ENCODE measurements at places on chromosomes 6 and 20.
A peak's percentile ranks its signal among the peaks of the same experiment; 100 is the strongest.

DNA sequence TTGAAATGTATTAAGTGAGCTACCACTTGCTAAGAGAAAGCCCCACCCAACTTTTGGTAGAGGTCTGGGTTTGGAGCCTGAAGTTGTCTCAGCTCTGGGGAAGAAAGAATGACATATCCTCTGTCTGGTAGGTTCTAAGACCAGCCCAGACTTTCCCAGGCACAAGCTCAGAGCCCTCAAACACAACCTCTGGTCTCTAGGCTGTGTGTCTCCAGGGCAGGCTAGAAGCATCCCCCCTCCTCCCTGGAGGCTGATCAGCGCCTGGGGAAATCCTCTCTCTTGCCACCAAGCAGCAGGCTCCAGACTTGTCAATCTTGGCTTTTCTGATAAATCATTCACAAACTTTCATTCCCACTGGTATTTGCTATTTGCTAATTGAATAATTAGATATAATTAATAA is 226.5 kb upstream of the CST7 start:
- no peak for DNase-seq

- DNase-seq, result no peak
These were observed 49.7 kb downstream of the PTPRA start for GRCh38 chr20:2922957-2923356.

DNA sequence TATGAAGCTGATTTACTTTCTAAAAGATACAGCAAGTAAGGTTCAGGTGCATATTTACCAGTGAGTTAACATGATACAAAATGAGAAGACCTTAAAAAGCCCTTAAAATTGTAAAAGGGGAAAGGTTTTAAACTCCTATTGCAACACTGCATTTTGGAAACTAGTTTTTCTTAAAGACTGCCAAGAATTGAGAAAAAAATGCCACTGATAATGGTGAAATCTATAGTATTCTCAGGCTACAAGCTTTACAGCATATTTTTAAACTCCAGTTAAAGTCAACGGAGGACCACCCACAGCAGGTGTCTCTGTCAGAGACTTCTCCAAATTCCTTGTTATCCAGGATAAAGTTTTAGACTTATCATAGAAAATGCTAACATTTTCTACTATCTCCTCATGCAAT is 53.6 kb downstream of the ELOVL5 start:
- DNase-seq, result no peak

DNA sequence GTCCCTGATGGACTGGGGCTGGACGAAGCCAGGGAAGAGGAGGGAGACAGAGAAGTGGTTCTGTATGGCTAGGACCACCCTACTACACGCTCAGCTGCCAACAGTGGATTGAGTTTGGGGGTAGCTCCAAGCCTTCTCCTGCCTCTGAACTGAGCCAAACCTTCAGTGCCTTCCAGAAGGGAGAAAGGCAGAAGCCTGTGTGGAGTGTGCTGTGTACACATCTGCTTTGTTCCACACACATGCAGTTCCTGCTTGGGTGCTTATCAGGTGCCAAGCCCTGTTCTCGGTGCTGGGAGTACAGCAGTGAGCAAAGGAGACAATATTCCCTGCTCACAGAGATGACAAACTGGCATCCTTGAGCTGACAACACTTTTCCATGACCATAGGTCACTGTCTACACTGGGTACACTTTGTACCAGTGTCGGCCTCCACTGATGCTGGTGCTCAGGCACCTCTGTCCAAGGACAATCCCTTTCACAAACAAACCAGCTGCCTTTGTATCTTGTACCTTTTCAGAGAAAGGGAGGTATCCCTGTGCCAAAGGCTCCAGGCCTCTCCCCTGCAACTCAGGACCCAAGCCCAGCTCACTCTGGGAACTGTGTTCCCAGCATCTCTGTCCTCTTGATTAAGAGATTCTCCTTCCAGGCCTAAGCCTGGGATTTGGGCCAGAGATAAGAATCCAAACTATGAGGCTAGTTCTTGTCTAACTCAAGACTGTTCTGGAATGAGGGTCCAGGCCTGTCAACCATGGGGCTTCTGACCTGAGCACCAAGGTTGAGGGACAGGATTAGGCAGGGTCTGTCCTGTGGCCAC is 11.3 kb upstream of the RBCK1 start:
- no peak for DNase-seq

GRCh38 chr20:37836926-37837325 is 66.0 kb upstream of the VSTM2L start:
- no peak for DNase-seq

DNA sequence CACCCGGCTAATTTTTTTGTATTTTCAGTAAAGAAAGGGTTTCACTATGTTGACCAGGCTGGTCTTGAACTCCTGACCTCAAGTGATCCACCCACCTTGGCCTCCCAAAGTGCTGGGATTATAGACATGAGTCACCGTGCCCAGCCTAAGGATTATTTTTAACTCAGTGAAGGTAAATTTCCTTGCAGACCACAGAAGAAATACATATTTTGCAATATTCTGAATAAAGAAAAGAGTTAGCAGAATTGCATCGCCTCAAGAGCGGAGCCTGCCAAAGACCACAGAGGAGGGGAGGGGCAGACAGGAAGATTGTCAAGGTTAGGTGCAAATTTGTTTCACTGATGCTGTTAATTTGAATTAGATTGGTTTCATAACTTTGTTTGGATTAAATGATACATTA is 47.4 kb downstream of the SOD2 start:
- DNase-seq, result peak; percentile 58

DNA sequence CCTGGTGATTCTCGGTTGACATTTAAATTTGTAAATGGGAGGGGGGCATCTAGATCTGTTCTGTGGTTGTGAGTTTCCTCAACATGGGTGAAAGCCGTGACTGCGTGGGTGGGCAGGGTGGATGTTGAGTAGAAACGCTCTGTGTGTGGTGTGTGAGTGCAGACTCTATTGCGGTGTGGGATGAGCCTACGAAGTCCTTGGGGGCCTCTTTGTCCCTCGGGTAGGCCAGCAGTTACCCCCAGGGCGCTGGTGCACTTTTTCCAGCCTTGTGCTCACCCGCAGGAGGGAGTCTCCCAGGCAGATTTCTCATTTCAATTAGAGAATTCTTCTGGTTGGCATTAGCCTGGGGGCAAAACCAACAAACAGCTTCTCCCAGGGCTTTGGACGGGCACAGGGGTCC is 10.6 kb downstream of the TOX2 start:
- DNase-seq, result no peak

- DNase-seq, result no peak
These were observed 50.3 kb downstream of the EIF2S2 start for GRCh38 chr20:34061695-34062094.

- no peak for DNase-seq
These were observed 111.6 kb downstream of the RTN4IP1 start for GRCh38 chr6:106517706-106518105.

GRCh38 chr6:73455865-73456629 is 4.0 kb upstream of the CGAS start:
- DNase-seq, result peak; percentile 3

DNA sequence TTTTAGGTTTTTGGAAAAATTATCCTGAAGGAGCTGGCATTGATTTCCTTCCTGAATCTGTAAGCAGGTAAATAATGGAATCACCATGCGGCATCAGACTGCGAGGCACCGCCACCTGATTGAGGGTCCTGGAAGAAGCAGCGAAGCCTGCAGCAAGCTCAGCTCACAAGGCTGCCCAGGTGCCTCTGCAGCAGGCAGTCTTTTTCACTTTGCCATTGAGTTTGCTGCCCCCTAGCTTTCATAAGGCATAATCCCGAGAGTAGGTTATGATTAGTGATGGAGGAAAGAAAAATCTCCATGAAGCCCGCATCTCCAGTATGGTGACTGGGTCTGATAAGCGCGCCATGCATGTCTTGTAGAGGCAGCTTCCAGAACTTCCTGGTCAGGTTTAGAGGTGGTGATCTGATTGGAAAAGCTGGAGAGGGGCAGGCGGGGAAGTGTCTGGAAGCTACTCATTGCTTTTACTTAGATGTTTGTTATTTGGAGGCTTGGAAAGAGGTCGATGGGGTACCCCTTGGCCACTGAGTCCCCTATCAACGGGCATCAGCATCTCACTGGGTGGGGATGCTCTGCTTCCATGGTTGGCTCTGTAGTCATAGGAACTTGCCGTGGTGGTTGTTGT is 26.7 kb downstream of the IYD start:
- DNase-seq, result peak; percentile 64

- DNase-seq, result no peak
These were observed 17.8 kb downstream of the JAG1 start for GRCh38 chr20:10655720-10656669.

DNA sequence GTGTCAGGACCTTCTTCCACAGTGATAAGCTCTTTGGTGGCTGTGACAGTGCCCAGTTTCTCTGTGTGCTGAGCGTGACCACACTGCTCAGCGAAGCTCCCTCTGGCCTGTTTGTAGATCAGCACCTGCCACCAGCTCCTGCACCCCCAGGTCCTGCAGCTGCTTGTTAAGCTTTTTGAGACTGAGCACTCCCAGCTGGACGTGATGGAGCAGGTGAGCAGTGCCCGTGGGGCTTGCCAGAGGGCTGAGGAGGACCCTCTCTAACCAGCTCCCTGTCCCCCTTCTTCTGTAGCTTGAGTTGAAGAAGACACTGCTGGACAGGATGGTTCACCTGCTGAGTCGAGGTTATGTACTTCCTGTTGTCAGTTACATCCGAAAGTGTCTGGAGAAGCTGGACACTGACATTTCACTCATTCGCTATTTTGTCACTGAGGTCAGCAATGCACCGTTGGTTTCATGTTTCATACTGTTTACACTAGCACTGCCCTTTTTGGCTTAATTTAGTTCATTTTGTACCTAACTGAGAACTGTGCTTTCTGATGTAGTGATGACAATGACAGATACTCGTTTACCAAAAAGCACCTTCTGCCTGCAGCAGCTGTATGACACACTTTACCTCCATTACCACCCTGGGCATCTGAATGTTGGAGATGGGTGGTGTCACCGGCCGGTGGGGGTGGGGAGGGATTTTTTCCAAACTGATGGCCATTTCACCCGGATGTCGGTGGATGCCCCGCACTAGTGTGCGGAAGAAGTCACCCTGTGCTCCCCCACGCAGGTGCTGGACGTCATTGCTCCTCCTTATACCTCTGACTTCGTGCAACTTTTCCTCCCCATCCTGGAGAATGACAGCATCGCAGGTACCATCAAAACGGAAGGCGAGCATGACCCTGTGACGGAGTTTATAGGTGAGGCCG is 12.5 kb downstream of the NELFCD start:
- no peak for DNase-seq

DNA sequence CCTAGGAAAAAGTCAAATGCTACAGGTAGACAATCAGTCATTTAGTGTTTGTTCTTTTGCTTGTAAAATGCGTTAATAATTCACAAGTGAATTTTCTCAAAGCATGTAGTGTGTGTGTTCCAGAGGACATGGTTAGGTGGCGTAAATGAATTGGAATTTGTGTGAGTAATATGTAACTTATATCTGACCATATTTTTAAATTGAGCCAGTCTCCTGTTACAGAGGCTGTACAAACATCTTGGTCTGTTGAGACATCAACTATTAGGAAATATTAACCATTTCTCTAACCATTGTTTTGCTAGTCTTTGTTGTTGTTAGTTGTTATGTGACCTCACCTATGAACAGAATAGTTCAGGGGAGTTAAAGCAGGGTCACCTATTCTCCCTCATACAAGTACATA is 22.7 kb downstream of the MCM8 start:
- DNase-seq, result peak; percentile 21

Data from fibroblast of skin of abdomen (primary cell).